Activated CD4-positive, alpha-beta memory T cell treated with anti-CD3 and anti-CD28 coated beads, Interleukin-2, amount 10 ng/mL, durations not matched to agents 7 days and 5 days (primary cell): ENCODE measurements at places on chromosomes 6 and 20. TPM values are rescaled to one million over a fixed set of nuclear protein-coding genes. Genes with fewer than 3 reads are reported as not detected.

DNA sequence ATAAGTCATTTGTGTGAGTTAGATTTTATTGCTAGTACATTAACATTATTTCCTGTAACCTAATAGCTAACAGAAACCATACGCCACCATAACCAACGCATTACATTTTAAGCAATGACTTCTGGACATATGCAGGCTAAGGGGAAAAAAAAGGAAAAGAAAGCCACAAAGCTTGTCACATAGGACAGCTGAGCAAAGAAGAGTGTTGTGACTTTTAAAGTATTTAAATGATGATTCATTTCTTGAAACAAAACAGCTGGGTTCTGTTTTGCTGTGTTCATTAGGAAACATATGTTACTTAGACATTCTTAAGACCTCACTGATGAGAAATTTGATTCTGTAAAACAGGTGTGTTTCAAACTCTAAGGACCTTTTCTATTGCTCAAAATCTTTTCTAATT lies 171.4 kb downstream of the COL9A1 start:
- H3K27ac ChIP-seq, result no peak overlapping the region
- H3K4me1 ChIP-seq, result no peaks in the 10 kb centered on the region
- H3K27me3 ChIP-seq, result no peaks in the 10 kb centered on the region
- no peak overlapping the region for H3K4me3 ChIP-seq
- no peak for DNase-seq
- H3K36me3 ChIP-seq, result no peaks in the 10 kb centered on the region

DNA sequence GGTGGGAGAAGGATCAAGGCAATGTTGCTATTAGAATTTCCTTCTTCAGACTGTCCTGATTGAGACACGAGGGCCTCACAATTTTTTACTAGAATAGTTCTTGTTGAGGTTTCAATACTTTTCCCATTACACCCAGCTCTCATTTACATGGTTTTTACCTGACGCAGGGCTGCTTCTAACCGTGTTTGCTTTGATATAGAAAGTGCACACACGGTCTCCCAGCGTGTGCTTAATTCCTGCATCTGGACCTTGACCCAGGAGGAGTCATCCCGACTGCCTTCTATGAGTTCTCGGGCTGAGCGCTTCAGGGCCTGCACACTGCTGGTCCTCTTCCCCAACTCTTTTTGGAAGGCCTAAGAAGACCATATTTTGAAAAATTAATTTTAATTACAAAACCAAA lies 160.2 kb downstream of the DST start:
- no peak overlapping the region for H3K4me3 ChIP-seq
- H3K4me1 ChIP-seq, result no peaks in the 10 kb centered on the region
- no peaks in the 10 kb centered on the region for H3K36me3 ChIP-seq
- no peaks in the 10 kb centered on the region for H3K27me3 ChIP-seq
- no peak for DNase-seq
- H3K27ac ChIP-seq, result no peak overlapping the region

DNA sequence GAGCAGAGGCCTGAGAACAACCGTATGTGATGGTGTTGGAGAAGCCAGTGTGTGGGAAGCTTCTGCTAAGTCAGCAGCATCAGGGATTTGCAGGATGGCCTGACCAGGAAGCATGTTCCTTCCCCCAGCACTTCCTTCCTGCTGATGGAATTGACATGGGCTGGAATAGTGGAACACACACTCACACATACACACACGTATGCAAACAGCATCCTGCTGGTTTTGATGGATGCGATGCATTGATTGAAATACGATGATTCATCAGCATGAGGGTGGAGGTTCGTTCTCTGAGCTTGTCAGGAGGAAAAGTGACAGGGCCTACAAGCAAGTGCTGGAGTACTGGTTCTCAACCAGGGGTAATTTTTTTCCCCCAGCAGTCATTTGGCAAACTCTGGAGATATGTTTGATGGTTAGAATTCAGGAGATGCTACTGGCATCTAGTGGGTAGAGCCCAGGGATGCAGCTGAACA lies 229.1 kb downstream of the NFATC2 start:
- H3K36me3 ChIP-seq, result no peaks in the 10 kb centered on the region
- no peak overlapping the region for H3K27ac ChIP-seq
- DNase-seq, result no peak
- H3K27me3 ChIP-seq, result peaks cover 20% of the 10 kb centered on the region
- H3K4me3 ChIP-seq, result no peak overlapping the region

Gene PPP1R3G
- total RNA-seq, result 0.08 TPM

DNA sequence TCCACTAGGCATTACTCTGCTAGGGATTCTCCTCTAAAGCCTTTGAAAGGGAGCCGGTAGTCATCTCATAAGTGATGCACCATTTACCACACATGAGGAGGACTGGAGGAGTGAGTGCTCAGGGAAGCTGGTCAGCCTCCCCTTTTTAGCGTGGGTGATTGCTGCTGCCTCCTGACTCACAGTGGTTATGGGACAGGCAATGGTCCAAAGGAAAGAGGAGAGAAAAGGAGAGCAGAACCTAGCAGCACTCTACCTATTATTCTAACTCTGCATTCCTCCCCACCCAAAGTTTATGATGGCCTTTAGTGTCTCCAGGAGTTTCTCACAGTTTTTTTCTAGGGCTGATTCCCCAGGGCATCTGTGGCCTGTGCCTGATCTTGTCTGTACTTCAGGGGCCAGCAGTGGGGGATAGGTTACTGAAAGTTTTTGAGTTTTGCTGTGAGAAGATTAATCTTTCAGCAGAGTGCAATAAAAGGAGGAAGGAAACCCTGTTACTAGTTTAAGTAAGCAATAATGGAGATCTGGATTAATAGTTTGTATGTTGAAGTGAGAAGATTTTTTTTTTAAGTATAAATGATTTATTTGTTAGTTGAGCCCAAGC lies 36.4 kb upstream of the GCLC start:
- H3K27ac ChIP-seq, result no peak overlapping the region
- no peak overlapping the region for H3K4me3 ChIP-seq
- peaks cover 12% of the 10 kb centered on the region for H3K4me1 ChIP-seq
- H3K27me3 ChIP-seq, result no peaks in the 10 kb centered on the region
- no peak for DNase-seq
- H3K36me3 ChIP-seq, result no peaks in the 10 kb centered on the region

- DNase-seq, result no peak
- H3K4me3 ChIP-seq, result no peak overlapping the region
- peaks cover 47% of the 10 kb centered on the region for H3K27me3 ChIP-seq
- H3K36me3 ChIP-seq, result no peaks in the 10 kb centered on the region
These were observed 52.7 kb downstream of the RPP21 start for GRCh38 chr6:30397697-30398096.

DNA sequence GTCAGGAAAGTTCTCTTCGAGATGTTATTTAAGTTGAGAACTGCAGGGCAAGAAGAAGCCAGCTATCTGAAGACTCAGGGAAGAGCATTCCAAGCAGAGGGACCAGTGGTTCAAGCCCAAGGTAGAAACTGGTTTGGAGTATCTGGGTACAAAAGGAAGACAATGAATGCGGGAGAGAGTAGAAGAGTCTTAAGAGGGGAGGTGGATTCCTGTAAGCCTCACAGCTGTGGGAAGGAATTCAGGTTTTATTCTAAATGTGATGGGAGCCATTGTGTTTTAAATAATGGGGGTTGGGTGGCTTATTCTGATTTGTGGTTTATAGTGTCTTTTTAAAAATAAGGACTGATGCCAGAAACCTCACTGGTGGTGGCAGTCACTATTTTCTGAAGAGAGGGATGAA lies 37.6 kb upstream of the TENT5A start:
- H3K4me3 ChIP-seq, result no peak overlapping the region
- DNase-seq, result no peak
- H3K27me3 ChIP-seq, result peaks cover 2% of the 10 kb centered on the region
- no peak overlapping the region for H3K27ac ChIP-seq

- no peaks in the 10 kb centered on the region for H3K36me3 ChIP-seq
- H3K27me3 ChIP-seq, result no peaks in the 10 kb centered on the region
- H3K4me3 ChIP-seq, result no peak overlapping the region
- no peak overlapping the region for H3K27ac ChIP-seq
These were observed 256.3 kb downstream of the ADGRB3 start for GRCh38 chr6:68891419-68891818.

Gene PROKR2
- total RNA-seq, result not detected

Gene BPIFA1
- total RNA-seq, result not detected

GRCh38 chr6:13216236-13217014 lies 111.9 kb downstream of the TBC1D7 start:
- no peaks in the 10 kb centered on the region for H3K36me3 ChIP-seq
- H3K27me3 ChIP-seq, result peaks cover 20% of the 10 kb centered on the region
- DNase-seq, result no peak

DNA sequence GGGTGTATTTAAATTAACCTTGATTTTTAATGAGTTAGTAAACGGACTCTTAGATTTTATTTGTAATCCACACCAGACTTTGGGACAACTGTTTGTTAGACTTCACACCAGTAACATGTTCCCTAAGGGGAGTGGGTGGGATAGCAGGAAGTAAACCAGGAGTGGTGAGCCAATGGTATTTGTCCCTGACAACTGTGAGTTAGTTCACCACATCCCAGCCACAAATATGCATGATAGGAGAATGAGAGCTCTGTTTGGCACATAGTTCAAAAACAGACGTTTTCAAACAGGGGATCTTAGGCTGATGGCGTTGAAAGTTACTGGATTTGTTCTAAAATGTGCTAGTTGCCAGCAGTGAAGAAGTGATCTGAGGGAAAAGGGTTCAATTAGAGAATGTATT lies 18.7 kb upstream of the COL10A1 start:
- H3K27ac ChIP-seq, result no peak overlapping the region
- H3K4me3 ChIP-seq, result no peak overlapping the region
- DNase-seq, result no peak
- H3K27me3 ChIP-seq, result no peaks in the 10 kb centered on the region
- peaks cover 3% of the 10 kb centered on the region for H3K36me3 ChIP-seq
- peaks cover 2% of the 10 kb centered on the region for H3K4me1 ChIP-seq

Gene SLC25A27
- total RNA-seq, result not detected

Gene SNAP91
- not detected for total RNA-seq

DNA sequence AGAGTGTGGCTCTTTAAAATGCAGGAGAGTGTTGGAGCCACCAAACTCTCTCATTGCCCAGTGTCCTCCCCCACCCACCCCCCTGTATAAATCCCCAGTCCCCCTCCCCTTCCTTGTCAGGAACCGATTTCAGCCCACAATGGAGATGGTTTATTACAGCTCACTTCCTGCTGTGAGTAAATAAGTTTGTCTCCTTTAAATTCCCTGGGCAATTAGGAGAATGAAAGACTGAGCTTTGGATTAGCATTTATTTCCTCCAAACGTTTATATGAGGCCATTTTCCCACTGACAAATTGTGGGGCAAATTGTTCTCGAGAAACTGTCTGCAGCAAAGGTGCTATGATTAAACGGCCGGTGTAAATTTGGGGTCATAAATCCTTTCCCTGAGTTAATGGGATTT lies 128.8 kb downstream of the DHX35 start:
- no peak overlapping the region for H3K4me3 ChIP-seq
- H3K36me3 ChIP-seq, result no peaks in the 10 kb centered on the region
- DNase-seq, result no peak
- no peaks in the 10 kb centered on the region for H3K27me3 ChIP-seq

DNA sequence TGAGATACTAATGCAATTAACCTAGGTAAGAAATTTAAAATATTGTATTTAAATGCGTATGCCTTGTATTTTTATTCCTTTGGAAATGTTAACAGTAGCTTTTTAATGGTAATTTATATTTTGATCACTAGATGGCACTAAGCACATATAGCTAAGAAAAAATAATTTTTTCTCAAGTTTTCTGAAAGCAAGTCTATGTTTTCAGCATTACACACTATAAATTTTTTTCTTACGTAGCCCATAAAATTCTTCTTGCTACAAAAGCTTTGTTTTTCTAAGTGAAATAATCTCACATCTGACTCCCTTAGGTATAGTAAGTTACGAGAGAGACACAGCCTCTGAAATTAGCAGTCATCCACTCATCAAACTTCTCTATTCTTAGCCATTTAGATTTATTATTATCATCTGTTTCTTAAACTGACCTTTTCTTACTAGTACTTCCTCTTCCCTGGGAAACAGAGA lies 35.7 kb downstream of the TSPYL4 start:
- no peaks in the 10 kb centered on the region for H3K27me3 ChIP-seq
- H3K27ac ChIP-seq, result no peak overlapping the region
- H3K36me3 ChIP-seq, result no peaks in the 10 kb centered on the region

- H3K27ac ChIP-seq, result no peak overlapping the region
- H3K36me3 ChIP-seq, result no peaks in the 10 kb centered on the region
- no peak for DNase-seq
- no peaks in the 10 kb centered on the region for H3K4me1 ChIP-seq
These were observed 82.0 kb upstream of the TSHZ2 start for GRCh38 chr20:52890130-52890529.

GRCh38 chr6:168437751-168438150 lies 3.2 kb upstream of the SMOC2 start:
- H3K27ac ChIP-seq, result no peak overlapping the region
- H3K4me3 ChIP-seq, result no peak overlapping the region
- no peak for DNase-seq
- peaks cover 32% of the 10 kb centered on the region for H3K27me3 ChIP-seq
- H3K36me3 ChIP-seq, result peaks cover 2% of the 10 kb centered on the region

- H3K4me3 ChIP-seq, result no peak overlapping the region
- H3K36me3 ChIP-seq, result no peaks in the 10 kb centered on the region
- H3K4me1 ChIP-seq, result peaks cover 8% of the 10 kb centered on the region
- DNase-seq, result no peak
These were observed 67.8 kb upstream of the ADGRF4 start for GRCh38 chr6:47630587-47630986.

DNA sequence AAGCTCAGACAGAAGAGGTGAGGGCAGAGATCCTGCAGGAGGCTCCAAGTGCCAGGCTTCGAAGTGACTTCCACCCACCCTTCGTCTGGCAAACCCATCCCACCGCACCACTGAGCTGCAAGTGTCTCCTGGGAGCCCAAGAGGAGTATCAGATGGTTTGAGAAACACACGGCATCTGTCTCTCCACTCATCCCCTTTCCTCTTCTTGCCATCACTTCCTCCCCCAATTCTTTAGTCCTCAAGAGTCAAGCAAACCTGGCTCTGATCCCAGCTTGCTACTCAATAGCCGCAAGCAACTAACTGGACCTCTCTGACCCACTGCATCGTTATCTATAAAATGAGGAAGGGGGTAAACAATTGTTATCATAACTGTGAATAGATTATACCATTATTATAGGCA lies 142.1 kb downstream of the BMP7 start:
- H3K27me3 ChIP-seq, result peaks cover 5% of the 10 kb centered on the region
- H3K27ac ChIP-seq, result no peak overlapping the region

GRCh38 chr20:45998337-45998736 lies 10.4 kb upstream of the MMP9 start:
- H3K4me3 ChIP-seq, result no peak overlapping the region
- H3K27ac ChIP-seq, result no peak overlapping the region
- DNase-seq, result no peak
- no peaks in the 10 kb centered on the region for H3K36me3 ChIP-seq
